ENCODE measurements at places on chromosomes 13 and 19.

DNA sequence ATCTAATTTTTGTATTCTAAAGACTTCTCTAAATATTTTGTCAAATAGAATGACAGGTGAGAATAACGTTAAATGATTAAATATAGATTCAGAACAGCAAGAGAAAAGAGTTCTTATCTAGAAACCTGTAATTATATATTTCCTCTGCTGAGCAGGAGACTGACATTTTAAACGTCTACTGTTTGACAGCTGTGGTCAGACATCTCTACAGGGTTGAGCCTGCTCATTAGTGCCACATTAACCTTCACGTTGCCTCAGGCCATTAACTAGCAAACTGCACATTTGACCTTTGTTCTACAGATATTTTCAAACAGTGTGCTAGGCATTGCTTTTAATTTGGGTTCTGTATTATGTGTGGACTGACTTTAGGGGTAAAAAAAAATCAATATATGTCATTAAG lies 347.5 kb downstream of the GPC5 start:
- no peak for DNase-seq

DNA sequence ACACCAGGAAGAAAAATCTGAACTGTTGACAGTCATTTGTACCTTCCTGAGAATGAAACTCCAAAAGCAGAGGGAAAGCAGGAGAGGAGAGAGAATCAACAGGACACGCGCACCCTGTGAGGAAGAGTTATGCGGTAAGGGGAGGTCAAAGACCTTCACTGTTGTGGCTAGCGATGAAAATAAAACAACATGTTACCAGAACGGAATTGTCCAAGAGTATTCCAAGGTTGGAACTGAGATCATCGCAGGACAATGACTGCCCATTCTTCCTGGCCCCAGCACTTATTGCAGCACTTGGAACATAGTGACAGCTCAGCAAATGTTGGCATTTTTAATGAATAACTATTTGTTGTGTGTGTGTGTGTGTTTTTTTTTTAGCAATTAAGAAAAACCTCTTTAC lies 176.0 kb upstream of the TSC22D1 start:
- DNase-seq: no peak

DNA sequence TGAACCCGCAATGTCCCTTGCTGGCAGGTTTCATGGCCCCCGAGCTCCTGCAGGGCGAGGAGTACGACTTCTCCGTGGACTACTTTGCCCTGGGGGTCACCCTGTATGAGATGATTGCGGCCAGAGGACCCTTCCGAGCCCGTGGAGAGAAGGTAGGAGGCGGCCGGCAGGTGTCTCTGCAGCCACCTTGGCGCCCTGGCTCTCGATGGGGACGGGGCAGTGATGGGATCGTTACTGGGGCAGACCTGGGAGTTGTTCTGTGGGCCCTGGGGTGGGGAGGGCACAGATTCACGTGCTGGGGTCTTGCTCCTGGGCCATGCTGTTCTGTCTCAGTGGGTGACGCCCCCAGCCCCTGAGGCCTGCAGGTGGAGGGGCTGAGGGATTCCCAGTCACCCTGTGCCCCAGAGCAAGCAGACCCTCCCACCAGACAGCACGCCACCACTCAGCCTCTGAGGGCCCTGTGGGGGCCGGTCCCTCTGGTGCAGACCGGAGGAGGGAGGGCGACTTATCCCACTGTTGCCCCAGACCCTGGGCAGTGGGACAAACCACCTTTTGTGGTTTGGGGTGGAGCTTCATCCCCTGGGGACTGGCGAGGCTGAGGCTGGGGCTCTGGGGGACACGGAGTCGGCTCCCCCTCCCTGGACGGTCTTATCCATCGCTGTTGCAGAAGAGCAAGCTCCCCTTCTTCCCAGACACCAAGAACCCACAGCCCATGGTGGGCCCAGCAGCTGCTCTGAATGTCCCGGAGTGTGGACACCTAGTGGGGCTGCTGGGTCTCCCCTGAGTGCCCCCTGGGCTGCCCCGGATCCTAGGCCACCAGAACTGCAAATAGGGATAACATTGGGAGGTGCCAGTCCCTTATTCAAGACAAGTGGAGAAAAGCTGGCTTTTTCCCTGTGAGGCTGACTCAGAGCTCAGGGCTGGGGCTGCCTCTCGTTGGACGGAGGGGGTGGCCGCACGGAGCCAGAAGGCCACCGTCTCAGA lies 27.5 kb upstream of the TMEM255B start:
- DNase-seq: no peak

- peak; percentile 44 for DNase-seq
These were observed 7.3 kb upstream of the DGKH start for GRCh38 chr13:42041011-42041683.

GRCh38 chr13:76638882-76639281 lies 247.3 kb downstream of the KCTD12 start:
- DNase-seq: no peak

- DNase-seq: peak; percentile 68
These were observed 1.6 kb downstream of the DACT3 start for GRCh38 chr19:46659151-46660007.

DNA sequence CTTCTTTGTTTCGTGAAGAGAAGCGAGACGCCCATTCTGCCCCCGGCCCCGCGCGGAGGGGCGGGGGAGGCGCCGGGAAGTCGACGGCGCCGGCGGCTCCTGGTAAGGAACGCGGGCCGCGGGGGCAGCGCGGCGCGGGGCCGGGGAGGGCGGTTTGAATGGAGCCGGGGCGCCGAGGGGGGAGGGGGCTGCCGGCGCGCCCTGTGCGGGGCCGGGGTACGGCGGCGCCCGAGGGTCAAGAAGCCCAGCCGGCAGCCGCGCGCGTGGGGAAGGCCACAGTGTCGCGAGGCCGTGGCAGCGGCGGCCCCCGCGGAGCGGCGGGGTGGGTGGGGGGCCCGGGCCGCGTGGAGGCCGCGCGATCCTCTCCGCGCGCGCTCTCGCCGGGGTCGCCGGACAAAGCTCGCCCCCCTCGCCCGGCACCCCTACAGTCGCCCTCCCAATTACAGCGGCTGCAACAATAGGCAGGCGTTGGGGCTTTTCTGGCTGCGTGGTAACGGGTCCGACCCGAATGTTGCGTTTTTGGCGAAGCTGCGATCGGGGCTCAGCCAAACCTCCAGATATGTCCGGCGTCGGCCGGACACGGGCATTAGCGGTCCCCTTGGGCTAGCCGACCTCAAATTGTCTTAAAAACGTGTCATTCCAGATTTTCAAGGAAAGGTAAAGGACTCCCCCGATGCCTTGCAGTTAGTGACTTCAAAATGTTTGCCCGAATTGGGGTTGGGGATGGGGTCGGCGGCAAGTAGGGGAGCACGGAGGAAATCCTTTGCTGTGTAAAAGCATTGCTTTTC lies 437 bp downstream of the SMARCA4 start:
- peak; percentile 39 for DNase-seq

DNA sequence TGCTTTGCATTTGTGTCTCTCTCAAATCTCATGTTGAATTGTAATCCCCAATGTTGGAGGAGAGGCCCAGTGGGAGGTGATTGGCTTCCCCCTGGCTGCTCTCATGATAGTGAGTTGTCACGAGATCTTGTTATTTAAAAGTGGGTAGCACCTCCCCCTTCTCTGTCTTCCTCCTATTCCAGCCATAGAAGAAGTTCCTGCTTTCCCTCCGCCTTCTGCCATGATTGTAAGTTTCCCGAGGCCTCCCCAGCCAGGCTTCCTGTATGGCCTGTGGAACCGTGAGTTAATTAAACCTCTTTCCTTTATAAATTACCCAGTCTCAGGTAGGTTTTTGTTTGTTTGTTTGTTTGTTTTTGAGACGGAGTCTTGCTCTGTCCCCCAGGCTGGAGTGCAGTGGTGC lies 3.8 kb downstream of the LILRA4 start:
- no peak for DNase-seq

GRCh38 chr13:35966024-35966423 lies 165.2 kb downstream of the DCLK1 start:
- no peak for DNase-seq

DNA sequence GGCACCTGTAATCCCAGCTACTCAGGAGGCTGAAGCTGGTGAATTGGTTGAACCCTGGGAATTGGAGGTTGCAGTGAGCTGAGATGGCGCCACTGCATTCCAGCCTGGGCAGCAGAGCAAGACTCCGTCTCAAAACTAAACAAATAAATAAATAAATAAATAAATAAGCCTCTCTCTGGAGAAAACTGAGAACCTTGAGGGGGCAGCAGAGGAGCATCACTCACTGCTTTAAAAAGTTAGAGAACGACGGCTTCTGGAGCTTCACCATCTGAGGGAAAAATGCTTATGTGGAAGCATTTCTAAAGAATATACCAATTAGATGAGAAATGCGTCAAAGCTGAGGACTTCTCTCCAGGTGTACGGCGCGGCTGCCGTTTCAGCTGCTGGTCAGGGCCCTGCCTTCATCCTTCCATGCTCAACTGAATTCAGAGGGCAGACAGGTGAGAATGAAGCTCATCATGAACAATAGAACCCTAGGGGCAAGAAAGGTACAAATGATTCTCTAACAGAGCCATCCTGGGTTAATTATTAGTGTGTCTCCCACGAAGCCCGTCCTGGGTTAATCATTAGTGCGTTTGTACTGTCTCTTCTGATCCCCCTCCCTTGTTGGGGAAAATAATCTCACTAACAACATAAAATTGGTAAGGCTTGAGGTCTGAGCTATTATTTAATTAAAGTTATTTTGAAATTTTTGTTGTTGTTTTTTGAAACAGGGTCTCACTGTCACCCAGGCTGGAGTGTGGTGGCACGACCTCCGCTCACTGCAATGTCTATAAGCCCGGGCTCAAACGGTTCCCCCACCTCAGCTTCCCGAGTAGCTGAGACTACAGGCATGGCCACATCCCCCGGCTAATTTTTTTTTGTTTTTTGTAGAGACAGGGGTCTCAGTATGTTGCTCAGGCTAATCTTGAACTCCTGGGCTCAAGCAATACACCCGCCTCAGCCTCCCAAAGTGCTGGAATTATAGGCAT lies 80.1 kb downstream of the IPO5 start:
- peak; percentile 84 for DNase-seq

- no peak for DNase-seq
These were observed 1.7 kb upstream of the KLK12 start for GRCh38 chr19:51036519-51036918.

- no peak for DNase-seq
These were observed 135.5 kb upstream of the EDNRB start for GRCh38 chr13:78054157-78054556.

- DNase-seq: no peak
These were observed 1.4 kb downstream of the CIC start for GRCh38 chr19:42270346-42271044.

DNA sequence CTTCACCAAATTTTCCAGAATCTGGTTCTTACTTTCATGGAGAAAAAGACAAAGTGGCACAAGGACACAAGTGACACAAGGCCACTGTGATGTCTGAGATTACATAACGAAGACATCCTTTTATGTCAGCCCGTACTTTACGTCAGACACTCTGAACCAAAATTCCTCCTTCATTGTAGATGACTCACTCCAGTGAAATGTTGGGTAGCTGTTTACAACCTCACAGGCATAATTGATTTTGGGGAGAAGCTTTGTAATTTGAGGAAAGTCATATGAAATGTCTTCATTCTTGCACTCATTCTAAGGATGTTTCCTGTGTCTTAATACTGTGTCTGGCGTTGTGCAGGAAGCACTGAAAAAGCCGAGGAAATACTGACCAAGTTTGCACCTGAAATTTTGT lies 20.0 kb upstream of the LGALS14 start:
- DNase-seq: no peak

- no peak for DNase-seq
These were observed 92.7 kb downstream of the ATP11A start for GRCh38 chr13:112782429-112783010.
